ENCODE measurements at places on chromosomes 7 and 10.

GRCh38 chr10:32182476-32182875 lies 126.3 kb upstream of the KIF5B start:
- DNase-seq = no peak

DNA sequence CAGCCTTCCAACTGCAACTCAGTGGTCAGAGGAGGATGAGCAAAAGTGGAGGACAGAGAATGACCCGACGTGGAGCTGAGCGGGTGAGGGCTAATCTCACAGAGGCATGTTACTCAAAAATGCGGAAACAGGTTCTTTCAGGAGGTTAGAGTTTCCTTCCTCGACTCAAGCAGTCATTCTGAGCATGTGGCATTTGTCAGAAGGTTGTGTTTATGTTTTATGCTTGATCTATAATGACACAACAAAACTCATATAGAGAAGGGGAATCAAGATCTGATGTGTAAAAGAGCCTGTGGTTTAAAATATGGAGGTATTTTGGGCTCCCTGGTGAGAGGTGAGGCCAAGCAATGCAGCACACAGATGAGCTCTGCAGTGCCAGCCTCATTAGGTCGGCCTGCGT lies 311.4 kb downstream of the ADARB2 start:
- DNase-seq = no peak

GRCh38 chr10:89887830-89888229 lies 186.4 kb downstream of the KIF20B start:
- DNase-seq = no peak

DNA sequence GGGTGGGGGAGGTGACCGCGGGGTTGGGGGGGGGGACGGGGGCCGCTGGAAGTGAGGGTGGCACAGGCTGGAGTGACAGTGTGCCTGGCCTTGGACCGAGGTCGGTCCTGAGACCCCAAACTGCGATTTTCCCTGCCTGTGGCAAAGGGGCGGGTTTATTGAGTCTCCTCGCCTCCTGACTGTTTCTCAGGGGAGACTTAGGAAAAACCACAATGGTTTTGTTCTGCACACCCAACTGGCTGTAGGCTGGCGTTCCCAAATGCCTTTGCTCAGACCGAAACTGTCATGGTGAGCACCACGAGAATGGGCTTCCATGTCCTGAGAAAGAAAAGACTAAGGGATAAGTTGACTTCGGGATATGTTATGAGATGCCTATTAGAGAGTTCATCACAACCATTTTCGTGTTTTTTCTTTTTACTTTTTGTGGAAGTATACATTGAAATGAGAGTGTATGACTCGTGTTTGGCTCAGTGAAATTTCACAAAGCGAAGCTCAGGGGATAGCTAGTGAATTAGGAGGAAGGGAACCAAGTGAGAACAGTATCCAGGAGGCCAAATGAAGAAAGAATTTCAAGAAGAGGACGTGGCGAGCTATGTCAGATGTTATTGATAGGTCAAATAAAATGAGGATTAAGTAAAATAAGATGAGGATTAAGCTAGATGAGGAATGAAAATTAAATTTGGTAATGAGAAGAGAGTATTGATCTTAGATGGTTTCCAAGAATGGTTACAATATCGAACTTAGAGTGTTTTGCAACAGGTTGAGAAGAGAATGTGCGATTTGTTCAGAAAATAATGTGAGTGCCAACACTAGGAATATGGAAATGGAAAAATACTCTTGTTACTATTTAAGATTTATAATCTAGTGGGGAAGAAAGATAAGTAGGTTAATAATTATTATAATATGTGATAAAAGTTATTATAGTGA lies 918 bp downstream of the NET1 start:
- DNase-seq = no peak

DNA sequence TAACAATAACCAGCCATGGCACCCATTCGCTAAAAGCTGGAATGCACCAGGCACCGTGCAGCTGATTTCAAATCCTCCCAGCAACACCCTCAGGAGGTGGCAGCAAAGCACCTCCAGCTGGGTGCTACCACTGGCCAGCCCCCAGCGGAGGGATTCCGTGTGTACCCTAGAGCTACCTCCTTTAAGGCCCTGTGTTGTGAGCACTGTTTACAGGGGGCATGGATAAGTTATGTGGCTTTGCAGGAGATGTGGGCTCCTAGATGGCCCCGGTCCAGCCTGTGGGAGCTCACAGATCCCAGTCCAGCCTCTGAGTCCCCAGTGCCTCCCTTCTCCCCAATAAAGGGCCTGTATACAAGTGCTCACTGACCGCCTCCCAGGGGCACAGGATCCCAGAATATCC lies 27.1 kb downstream of the TNRC18 start:
- peak; percentile 57 for DNase-seq

DNA sequence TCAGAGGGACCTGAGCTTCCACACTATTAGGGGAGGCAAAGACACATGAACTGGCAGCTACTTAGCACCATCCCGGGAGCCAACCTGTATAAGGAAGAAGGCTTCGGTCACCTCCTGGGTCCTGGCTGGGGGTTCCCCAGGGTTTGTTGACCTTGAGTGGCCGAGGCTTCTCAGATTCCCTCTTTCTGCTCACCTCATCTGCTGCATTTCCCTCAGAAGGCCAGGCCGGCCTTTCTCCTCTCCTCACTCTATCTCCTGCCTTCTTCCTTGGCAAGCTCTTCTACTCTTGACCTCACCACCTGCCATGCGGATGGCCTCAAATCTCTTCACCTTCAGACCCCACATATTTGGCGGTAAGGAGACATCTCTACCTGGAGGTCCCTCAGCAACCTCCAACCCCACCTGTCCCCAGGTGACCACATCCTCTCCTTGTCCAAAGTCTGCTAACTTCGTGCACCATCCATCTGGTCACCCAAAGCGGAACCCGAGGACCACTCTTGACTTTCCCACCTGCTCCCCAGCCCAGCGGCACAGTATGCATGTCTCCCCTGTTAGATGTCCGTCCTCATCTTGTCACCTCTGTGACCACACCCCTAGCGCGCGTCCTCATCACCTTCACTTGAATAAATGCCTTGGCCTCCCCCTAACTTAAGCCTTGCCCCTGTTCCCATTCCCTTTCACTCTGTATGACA lies 133.8 kb upstream of the UNC5B start:
- peak; percentile 17 for DNase-seq

Data from stomach (tissue), 19 donors.